Hypothalamus (tissue), 51 donors: ENCODE measurements at places on chromosomes 1 and 21.

GRCh38 chr1:112620377-112620695 is 704 bp downstream of the CAPZA1 start:
- DNase-seq, result no peak

DNA sequence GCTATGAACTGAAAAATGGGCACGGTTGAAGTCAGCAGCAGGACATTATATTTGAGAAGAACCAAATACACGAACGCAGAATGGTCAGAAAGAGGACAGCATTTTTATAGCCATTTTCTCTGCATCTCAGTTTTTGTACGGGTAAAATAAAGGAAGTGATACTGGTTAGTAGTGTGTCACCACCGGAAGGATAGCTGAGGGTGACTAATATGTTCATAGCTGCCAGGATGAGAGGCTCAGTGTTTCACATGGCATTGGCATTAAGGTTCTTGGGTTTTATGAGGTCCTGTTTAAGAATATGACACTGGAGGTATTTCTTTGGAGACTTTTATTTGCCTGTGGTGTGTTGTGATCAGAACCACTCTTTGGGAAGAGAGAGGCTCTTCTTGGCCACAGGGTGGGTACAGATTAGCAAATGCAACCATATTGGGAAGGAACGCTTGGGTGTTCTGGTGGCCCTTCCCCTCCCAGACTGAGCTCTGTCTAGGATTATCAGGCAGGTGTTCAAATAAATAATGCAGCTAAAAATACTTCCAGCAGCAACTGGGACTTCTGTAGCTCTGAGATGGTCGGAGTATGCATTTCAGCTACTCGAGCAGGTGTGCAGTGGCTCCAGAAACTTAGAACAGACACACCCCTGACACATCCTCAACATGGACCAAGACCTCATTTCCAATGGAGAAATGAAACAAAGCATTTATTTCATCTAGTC is 158.2 kb downstream of the PBX1 start:
- no peak for DNase-seq

DNA sequence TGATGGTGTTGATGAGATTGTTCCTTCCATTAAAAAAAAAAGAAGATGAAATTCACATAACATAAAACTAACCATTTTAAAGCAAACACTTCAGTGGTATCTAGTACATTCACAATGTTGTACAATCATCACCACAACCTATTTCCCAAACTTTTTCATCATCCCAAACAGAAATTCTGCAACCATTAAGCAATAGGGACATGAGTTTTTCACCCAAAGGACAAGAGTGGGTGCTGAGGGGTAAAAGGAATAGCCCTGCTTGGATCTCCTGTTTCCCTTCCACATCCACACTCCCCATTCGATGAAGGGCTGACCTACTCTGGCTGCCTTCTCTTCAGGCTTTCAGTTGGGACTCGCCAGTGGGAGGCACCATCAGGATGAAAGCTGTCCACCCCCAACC is 59.3 kb downstream of the SLC9A1 start:
- no peak for DNase-seq

DNA sequence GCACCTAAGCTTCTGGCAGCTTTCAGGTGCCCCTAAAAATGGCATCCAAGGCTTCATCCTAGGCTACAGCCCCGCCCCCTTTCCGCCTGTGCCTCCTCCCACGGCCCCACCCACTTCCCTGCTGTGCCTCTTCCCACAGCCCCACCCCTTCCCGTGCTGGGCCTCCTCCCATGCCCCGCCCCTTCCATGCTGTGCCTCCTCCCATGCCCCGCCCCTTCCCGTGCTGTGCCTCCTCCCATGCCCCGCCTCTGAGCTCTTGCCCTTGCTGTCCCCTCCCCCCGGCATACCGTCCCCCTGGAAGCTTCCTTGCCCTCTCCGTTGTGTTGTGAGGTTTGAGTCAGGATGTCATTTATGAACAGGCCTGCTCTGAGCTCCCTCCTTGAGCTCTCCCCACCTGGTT is 228.5 kb upstream of the AJAP1 start:
- DNase-seq, result no peak

DNA sequence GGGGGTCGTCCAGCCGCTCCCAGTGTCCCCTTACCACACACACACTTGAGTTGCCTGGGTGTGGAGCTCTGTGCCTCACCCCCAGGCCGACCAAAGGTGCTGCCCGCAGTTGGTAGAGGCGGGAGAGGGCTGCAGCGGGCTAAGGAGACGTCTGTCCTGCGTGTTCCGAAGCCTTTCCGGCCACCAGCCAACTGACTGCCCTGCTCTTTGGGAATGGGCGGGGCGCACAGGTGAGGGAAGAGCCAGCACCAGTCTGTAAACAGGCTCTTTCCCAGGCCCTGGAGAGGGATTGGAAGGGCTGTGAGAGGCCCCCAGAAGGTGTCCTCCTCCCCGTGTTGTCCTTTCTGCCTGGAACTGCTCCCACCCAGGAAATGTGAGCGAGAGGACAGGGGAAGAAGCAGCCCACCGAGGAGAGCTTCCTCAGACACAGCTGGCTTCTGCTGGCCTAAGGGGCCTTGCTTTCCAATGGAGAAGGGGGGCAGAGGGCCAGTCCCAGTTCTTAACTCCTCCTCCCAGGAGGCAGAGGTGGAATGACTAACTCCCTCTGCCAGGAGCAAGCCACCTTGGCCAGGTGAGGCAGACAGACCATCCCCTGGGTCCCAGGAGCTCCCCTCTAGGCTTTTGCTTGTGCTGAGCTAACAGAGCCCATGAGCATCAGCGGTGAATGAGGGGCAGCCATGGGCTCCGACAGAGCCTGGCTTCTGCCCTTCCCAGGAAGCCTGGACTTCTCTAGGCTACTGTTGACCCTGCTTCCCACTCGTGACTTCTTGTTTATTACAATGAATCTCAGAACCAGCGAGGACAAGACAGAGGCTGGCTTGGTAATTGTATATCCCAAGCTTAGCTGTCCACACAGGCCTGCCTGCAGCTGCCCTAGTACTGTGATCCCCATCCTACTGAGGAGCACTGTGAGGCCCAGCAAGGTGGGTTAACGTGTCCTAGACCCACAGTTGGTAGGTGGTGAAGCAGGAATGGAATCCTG is 158.1 kb upstream of the COA6 start:
- peak; percentile 13 for DNase-seq

- DNase-seq, result no peak
Measured at GRCh38 chr1:198352975-198353695, 187.3 kb downstream of the ATP6V1G3 start.

DNA sequence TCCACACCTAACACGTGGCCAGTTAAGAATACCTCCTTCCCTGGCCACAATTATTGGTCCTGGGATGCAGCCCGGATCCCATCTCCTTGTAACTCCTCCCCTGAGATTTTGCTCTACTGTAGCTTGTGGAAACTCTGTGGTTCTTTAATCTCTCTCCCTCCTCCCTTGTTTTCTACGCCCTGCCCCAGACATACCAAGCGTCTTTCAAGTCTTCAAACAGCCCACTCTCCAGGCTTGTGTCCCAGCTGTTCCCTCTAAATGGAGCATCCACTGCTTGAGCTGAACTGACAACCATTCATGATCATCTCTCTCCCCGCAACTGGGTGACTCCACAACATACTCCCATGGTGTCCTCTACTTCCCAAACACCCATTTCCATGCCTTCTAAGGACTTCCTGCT is 111.6 kb downstream of the SIPA1L2 start:
- no peak for DNase-seq
